ENCODE measurements at places on chromosomes 1 and 21.
A peak's percentile ranks its signal among the peaks of the same experiment; 100 is the strongest.

GRCh38 chr21:26826801-26827200 lies 18.4 kb downstream of the ADAMTS1 start:
- no peak for DNase-seq

GRCh38 chr1:205709059-205709398 lies 28.7 kb upstream of the SLC45A3 start:
- no peak for DNase-seq

- DNase-seq, result peak; percentile 40
Measured at GRCh38 chr1:221667504-221667903, 74.4 kb downstream of the DUSP10 start.

DNA sequence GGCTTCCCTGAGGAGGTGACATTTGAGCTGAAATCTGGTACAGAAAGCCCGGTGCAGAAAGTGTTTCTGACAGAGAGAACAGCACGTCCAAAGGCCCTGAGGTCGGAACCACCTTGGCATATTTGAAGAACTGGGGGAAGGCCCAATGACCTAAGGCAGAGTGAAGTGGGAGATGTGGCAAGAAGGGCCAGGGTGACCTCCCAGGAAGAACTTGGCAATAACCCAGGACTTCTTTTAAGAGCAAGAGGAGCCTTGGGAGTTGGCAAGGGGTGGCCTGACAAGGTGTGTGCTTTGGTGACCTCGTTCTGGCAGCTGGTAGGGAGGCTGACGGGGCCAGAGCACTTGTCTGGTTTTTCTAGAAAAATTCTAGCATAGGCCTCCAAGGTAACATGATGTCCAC lies 23.4 kb downstream of the TTC39A start:
- no peak for DNase-seq

DNA sequence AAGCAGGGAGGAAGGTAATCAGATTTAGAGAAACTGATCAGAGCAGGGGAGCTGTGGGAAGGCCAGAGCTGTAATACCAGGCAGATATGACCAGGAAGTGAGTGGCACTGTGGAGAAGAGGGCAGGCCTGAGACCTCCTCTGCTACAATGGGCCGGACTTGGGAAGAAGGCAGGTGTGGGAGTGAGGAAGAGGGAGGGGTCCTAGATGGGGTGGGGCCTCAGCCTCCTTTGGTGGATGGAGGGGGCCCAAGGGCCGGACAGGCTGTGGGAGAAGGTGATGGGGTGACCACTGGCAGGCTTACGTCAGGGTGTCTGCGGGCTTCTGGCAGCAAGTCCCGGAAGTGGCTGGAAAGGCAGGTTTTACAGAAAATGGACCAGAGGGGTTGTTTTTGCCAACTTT lies 5.0 kb upstream of the HPCA start:
- DNase-seq, result no peak

DNA sequence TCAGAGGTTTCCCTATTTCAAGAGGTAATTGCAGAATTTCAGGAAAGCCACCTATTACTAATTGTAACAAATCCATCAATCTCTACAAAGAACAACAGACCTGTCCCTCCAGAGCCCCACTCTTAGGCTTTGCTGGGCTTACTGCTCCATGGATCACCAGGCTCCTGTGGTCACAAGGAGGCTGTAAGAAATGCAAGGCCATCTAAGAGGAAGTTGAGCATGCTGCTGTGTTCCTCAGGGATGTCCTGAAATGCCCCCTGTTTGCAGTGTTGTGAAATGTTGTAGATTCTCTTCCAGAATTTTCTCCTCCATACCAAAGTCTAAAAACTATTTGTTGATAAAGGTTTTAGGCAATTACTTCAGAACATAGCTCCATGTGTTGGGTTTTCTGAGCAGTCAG lies 24.4 kb upstream of the DUSP23 start:
- no peak for DNase-seq

DNA sequence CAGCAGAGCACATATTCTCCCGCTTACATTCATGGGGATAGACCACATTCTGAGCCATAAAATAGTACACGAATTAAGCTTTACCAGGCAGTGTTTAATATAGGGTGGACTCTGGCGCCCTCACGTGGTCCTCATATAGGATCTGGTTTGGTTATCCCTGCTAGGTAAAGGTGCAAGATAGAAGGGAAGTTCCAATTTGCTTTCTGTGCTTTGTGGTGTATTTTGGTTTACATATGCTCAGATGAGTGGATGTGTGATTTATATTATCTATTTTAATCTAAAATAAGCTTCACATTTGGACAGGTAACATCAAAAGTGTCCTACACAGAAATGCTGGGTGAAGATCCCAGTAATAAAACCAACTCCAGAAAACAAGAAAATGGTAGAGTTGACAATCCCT lies 3.6 kb downstream of the CR1 start:
- peak; percentile 23 for DNase-seq

- no peak for DNase-seq
Measured at GRCh38 chr1:32005522-32005921, 8.1 kb upstream of the KHDRBS1 start.

GRCh38 chr1:113860891-113861290 lies 10.6 kb downstream of the PTPN22 start:
- DNase-seq, result peak; percentile 33

DNA sequence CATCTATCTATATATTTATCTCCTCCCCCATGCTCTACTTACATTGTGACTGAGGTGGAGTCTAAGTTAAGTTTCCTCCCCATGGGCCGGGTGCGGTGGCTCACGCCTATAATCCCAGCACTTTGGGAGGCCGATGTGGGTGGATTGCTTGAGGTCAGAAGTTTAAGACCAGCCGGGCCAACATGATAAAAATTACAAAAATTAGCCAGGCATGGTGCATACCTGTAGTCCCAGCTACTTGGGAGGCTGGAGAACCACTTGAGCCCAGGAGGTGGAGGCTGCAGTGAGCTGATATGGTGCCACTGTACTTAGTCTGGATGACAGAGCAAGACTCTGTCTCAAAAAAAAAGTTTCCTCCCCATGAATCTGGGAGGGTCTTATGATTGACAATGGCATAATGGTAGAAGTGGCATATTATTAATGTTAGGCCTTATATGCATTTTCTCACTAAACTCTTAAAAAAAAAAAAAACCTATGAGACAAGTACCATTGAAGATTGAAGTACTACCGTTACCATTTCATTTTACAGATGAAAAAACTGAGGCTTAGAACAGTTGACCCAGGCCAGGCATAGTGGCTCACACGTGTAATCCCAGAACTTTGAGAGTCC lies 11.2 kb downstream of the F11R start:
- DNase-seq, result no peak

All from AG09309 (cell line).